ENCODE measurements at places on chromosomes 4 and X. TPM values are rescaled to one million over a fixed set of nuclear protein-coding genes. Genes with fewer than 3 reads are reported as not detected.

DNA sequence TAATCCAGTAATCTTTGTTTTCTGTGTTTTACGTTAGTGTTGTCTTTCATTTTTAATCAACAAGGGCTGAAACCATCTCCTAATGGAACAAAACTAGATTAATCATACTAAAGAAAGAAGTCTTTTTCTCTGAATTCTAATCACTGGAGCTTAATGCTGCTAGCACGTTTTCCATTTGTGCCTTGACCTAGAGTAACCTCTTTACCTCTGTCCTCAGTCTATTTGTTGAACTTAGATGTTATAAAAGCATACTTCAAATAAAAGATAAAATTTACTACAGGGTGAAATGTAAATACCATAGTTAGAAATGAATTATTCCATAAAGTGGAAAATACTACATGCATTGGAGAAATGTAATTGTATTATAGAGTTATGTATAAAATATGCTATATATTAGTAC, 207.1 kb downstream of the NKX6-1 start:
- no peak for DNase-seq

DNA sequence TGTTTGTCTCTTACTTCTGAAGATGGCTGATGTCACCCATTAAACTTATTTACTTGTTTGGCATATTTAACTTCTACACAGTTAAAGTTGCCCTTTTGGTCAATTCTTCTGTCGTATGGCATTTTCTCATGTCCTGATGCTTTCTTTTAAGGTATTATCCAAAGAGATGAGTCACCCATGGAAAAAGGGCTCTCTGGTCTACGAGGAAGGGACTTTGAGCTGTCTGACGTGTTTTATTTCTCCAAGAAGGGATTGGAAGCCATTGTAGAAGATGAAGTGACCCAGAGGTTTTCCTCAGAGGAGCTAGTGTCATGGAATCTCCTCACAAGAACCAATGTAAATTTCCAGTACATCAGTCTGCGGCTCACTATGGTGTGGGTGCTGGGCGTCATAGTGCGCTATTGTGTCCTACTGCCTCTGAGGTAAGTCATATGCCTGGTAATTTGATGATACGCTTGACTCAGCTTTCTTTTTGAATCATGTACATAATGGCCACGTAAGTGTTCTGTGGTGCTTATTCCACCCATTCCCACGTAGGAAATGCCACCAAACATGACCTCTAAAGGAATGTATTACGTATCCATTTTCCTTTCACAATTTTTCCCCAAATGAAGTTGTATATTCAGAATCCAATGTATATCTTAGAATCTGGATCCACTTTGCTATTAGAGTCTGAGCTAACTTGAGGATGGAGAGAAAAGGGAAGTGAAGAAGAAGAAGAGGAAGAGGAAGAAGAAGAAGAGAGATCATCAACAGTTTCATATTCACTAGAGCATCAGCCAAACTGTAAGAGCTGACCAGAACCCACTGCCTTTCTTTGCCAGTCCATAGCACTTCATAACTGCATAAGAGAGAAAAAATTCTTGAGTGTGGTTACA, 45.7 kb downstream of the GPAT3 start:
- no peak for DNase-seq

DNA sequence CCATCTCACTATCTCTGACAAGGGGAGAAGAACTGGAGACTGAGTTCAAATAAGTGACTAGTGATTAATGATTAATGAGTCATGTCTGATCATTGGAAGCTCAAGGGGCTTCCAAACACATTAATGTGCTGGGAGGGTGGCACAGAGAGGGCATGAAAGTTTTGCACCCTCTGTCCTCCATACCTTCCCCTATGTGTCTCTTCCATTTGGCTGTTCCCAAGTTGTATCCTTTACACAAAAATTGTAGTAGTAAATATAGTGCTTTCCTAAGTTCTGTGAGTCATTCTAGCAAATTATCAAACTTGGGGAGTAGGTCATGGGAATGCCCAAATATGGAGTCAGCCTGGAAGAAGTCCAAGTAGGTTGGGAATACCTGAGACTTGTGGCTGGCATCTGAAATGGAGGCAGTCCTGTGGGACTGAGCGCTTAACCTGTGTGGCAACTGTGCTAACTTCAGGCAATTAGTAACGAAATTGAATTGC, 4.1 kb upstream of the FAM200B start:
- peak; percentile 65 for DNase-seq

DNA sequence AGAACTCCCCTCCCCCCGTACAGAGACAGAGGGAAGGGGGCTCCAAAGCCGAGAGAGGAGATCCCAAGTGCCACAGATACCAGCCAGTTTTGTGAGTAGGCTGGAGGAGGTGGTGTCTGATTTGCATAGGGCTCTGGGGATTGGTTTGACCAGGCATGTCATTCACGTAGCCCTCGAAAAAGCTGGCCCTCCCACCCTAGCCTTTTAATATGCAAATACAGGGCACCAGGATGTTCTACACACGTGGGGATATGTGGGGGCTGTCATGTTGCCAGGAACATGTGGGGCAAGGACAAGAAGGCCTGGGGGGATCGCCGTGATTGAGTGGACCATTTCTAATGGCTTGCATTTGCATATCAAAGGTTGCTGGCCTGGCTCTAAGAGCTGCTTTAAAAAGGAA, 272.9 kb downstream of the PPP1R2C start:
- DNase-seq = no peak

DNA sequence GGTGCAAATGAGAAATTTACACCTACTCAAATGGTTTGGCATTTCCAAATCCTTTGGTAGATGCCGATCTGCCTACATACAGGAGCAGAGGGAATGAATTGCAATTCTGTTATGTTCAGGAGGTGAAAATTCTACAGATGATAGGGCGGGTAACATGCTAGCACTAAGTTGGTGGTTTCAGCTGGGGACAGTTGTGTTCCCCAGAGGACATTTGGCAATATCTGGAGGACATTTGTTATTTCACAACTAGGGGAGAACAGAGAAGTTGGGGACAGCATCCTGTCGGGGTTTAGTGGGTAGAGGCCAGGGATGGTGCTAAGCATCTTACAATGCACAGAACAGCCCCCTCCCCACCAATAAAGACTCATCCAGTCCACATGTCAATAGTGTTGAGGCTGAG, 96.5 kb upstream of the PUDP start:
- DNase-seq = no peak

GRCh38 chr4:114599231-114599902, 760 bp downstream of the UGT8 start:
- peak; percentile 4 for DNase-seq

DNA sequence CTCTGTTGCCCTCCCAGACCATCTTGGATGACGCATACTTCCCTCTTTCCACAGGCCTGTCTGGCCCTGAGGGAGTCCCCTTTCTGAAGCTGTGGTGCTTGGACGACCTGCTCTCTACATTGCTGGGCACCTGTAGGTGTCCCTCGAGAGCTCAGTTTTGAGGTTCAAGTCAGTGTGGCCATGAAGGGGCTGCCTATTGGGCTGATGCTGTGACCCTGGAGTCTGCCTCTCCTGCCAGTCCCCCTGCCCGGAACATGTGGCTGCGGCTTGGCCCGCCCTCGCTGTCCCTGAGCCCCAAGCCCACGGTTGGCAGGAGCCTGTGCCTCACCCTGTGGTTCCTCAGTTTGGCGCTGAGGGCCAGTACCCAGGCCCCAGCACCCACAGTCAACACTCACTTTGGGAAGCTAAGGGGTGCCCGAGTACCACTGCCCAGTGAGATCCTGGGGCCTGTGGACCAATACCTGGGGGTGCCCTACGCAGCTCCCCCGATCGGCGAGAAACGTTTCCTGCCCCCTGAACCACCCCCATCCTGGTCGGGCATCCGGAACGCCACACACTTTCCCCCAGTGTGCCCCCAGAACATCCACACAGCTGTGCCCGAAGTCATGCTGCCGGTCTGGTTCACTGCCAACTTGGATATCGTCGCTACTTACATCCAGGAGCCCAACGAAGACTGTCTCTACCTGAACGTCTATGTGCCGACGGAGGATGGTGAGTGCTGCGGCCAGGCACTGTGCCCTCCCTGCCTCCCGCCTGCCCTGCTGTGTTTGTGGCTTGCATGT, 3.0 kb downstream of the NLGN3 start:
- no peak for DNase-seq

GRCh38 chr4:76206222-76206942, 7.2 kb downstream of the SCARB2 start:
- DNase-seq = peak; percentile 64

DNA sequence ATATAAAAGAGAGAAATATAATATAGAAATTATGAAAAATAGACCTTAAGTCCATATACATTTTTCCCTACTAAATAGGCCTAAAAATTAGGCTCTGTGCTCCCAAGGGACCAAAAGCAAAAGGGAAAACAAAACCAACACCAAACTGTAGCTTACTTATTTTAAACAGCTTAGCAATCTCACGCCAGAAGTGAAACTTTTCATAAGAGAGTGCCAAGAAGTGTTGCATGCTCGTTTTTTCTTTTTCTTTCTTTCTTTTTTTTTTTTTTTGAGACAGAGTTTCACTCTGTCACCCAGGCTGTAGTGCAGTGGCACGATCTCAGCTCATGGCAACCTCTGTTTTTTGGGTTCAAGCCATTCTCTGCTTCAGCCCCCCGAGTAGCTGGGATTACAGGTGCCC, 250.4 kb downstream of the TMA16 start:
- DNase-seq = no peak

GRCh38 chr4:26426892-26427291, 63.4 kb downstream of the CCKAR start:
- no peak for DNase-seq

DNA sequence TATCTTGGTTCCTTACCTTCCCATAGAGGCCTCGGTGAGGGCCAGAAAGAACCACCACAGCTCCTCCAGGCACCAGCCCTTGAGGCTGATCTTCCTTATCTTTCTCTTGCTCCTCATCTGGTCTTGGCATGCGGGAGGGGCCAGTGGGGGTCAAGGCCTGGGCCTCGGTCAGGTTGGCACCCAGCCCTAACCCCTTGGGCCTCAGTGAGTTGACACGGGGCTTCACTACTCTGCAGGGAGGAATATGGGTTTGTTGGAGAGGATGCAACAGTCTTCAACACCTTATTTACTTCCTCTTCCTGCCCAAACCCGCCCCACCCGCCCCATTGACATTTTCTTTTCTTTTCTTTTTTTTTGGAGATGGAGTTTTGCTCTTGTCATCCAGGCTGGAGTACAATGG, 6.0 kb downstream of the GPKOW start:
- no peak for DNase-seq

DNA sequence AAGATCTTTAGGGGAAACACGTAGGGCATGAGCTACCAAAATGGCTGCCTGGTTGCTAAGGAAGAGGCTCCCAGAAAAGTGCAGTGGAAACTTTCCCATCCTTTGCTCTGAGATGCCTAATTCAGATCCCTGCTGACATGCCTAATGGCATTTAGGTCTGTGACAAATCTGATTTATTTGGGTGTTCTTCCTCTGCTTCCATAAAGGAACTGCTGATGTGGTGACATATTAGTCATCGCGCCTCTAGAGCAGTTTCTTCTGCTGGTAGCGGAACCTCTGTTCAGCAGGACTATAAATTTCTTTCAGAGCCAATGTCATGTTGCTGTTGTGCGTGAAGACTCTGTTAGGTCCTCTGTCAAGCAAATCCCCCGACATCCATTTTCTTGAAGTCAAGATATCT, 310.0 kb downstream of the PDHA2 start:
- peak; percentile 2 for DNase-seq

GRCh38 chr4:72629540-72629939, 60.5 kb upstream of the ADAMTS3 start:
- DNase-seq = peak; percentile 14

DNA sequence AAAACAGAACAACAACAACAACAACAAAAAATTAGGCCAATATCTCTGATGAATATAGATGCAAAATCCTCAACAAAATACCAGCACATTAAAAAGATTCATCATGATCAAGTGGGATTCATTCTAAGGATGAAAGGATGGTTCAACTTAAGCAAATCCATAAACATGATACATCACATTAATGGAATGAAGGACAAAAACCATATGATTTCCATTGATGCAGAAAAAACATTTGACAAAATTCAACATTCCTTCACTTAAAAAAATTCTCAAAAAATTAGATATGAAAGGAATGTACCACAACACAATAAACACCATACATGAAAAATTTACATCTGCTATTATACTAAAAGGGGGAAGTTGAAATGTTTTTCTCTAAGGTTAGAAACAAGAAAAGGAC, 103.3 kb downstream of the IL15 start:
- no peak for DNase-seq

GRCh38 chr4:2432991-2433530, 14.3 kb downstream of the CFAP99 start:
- no peak for DNase-seq

DNA sequence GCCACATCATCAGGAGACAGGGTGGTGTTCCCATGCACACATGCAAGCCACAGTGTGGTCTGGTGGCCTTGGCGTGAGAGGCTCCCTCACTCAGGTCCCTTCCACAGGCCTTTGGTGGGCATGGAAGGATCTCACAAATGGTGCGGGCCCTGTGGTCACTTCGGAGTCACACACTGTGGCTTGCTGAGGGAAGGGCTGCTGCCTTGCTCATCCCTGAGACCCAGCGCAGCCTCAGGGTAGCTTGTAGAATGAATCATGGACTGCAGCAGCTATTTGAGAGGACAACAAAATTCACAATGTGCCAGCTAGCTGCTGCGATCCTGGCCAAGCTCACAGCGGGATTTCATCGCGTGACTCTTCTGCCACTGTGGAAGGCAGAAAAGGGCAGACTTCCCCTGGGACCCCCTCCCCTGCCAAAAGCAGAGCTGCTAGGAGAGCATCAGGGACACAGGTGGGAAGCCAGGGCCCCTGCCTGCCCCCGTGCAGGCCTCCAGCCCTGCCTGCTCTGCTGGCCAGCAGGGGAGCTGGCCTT, 106.4 kb downstream of the ABLIM2 start:
- DNase-seq = no peak

DNA sequence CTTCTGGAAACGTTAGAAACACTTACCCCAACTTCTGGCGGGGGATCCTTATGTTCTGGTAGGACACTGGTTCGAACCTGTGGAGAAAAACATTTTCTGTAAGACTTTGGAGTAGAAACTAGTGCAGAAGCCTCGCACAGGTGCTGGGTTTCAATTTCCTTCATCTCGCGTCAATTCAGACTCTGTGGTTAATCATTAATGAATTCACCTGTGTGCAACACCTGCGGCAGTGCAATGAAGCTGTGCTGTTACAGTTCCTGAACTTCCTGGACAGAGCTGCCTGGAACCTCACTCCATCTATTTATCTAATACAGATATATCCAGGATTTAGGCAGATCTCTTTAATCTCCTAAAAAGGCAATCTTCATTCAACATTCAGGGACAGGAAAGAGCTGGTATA, 531.4 kb downstream of the INPP4B start:
- DNase-seq = no peak

DNA sequence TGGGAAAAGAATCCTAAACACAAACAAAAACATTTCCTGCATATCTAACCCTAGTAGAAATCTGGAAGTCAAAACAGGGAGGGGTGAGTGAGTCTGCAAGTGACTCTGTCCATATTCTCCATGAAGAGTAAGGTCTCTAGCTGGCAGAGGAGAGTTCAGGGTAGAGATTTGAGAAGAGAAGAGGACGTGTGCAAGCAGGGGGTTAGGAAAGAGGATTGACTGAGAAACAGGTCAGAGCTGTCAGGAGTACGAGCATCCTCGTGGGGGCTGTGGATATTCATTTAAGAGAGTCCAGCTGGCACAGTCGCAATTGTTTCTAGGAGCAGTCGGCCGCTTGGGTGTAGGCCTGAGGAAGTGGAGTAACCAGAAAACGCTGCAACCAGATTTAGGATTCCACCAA, 27.9 kb downstream of the PROM1 start:
- DNase-seq = no peak

The AKAP14 gene
- not detected for total RNA-seq

The H2BW2 gene
- not detected for total RNA-seq

The TMEM271 gene
- not detected for total RNA-seq
